ENCODE measurements at places on chromosomes 4 and X. TPM values are rescaled to one million over a fixed set of nuclear protein-coding genes. Genes with fewer than 3 reads are reported as not detected.

DNA sequence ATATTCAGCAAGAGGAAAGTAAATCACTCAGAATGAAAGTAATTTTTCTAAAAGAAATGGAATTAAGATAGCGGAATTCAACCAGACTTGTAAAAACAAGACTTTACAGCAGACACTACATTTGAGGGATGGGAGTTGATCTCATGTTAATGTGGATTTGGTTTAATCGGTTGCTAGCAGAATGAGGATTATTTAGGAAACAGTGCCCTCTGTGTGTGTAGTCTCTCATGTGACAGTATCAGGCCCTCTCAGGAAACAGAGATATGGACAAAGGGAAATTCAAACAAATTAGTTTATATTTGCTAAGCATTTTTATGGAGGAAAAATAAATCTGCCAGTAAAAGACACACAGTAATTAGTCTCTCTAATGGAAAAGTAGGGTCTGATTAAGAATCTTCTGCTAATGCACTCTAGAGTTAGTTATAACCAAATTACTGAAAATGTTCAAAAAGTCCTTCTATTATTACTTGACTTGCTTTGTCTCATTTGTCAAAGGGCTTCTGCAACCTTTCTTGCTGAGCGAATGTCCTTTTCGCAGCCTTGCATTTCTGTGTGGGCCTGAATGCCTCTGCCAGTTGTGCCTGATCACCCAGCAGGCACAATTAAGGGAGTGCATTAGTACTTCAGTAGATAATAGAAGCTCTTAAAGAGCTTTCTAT, 1282.3 kb upstream of the TENM3 start:
- no peaks in the 10 kb centered on the region for H3K36me3 ChIP-seq
- DNase-seq = no peak
- no peaks in the 10 kb centered on the region for H3K4me1 ChIP-seq
- H3K27ac ChIP-seq = no peak overlapping the region
- no peak overlapping the region for H3K4me3 ChIP-seq
- H3K27me3 ChIP-seq = no peaks in the 10 kb centered on the region

ZFYVE28 gene
- total RNA-seq = 4.9 TPM

- H3K27me3 ChIP-seq = peaks cover 3% of the 10 kb centered on the region
- no peaks in the 10 kb centered on the region for H3K36me3 ChIP-seq
- H3K4me1 ChIP-seq = peaks cover 10% of the 10 kb centered on the region
- no peak overlapping the region for H3K27ac ChIP-seq
- DNase-seq = no peak
Measured at GRCh38 chrX:25072247-25072646, 56.5 kb upstream of the ARX start.

DNA sequence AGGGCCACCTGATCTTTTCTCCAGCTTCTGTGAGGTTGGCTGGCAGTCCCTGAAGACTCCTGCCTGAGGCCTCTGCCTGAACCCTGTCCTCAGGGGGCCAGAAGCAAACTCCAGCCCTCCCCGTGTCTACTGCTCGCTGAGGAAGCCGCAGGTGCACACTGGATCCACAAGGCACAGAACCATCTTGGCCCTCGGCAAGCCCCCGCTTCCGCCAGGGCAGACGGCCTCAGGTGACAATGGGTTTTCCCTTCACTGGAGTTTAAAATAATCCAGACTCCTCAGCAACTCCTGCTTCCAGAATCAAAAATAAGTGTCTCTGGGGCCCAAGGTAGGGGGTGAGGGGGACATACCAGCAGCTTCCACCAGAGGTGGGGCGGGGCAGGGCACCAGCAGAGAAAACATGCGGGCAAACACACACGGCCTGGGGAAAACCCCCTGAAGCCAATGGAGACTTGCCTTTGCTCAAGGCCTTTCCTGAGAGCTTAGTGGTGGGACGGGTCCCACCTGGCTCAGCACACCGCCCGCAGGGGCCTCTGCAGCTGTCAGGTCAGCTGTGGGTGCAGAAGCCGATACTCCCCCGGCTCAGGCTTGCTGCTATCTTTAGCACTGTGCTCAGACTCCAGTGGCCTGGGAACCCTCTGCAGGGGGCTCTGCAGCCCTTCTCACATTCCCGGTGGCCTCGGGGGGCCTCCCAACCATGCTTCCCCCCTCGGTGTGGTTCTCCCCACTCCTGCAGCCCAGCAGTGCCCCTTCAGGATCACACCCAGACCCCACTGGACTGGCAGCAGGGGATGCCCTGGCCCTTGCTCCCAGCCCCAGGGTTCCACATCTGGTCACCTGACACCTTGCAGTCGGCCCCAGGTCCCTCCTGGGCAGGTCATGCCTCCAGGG, 1.9 kb downstream of the MYL5 start:
- peaks cover 20% of the 10 kb centered on the region for H3K4me1 ChIP-seq
- peaks cover 15% of the 10 kb centered on the region for H3K36me3 ChIP-seq
- peak overlapping the region; percentile 15 for H3K27ac ChIP-seq
- H3K4me3 ChIP-seq = peak overlapping the region; percentile 84
- no peaks in the 10 kb centered on the region for H3K27me3 ChIP-seq

HPGD gene
- total RNA-seq = 4.7 TPM

DNA sequence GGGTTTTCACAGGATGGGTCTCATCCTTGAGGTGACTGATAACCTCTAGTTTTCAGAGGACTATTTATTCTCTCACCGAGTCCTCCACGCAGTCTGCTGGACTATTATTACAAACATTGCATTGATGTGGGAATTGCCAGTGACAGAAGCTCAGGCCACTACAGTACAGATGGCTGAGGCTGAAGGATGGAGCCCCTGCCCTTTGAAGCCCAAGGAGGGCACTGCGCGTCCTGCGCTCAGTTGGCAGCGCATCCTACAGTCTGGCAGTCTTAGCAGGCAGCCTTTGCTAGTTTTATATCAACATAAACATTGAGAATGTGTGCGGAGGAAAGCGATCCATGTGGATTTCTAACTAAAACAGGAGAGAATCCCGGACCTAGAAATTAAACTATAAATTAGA, 1.5 kb upstream of the RELL1 start:
- H3K36me3 ChIP-seq = peaks cover 16% of the 10 kb centered on the region
- no peaks in the 10 kb centered on the region for H3K27me3 ChIP-seq
- no peak overlapping the region for H3K4me3 ChIP-seq
- H3K27ac ChIP-seq = no peak overlapping the region
- DNase-seq = no peak

GRCh38 chr4:39353478-39354253, 12.5 kb downstream of the RFC1 start:
- peaks cover 50% of the 10 kb centered on the region for H3K36me3 ChIP-seq
- H3K27ac ChIP-seq = peak overlapping the region; percentile 99
- peaks cover 79% of the 10 kb centered on the region for H3K4me1 ChIP-seq
- no peaks in the 10 kb centered on the region for H3K27me3 ChIP-seq

GRCh38 chr4:140806163-140806562, 50.0 kb upstream of the TBC1D9 start:
- H3K4me1 ChIP-seq = no peaks in the 10 kb centered on the region
- no peaks in the 10 kb centered on the region for H3K36me3 ChIP-seq
- no peak overlapping the region for H3K27ac ChIP-seq
- no peak overlapping the region for H3K4me3 ChIP-seq
- no peak for DNase-seq
- H3K27me3 ChIP-seq = peaks cover 5% of the 10 kb centered on the region

Data from activated CD8-positive, alpha-beta T cell treated with anti-CD3 and anti-CD28 coated beads for 36 hours (primary cell).